Kidney epithelial cell (primary cell): ENCODE measurements at places on chromosomes 5 and 9. TPM values are rescaled to one million over a fixed set of nuclear protein-coding genes. Genes with fewer than 3 reads are reported as not detected.
A peak's percentile ranks its signal among the peaks of the same experiment; 100 is the strongest.

DNA sequence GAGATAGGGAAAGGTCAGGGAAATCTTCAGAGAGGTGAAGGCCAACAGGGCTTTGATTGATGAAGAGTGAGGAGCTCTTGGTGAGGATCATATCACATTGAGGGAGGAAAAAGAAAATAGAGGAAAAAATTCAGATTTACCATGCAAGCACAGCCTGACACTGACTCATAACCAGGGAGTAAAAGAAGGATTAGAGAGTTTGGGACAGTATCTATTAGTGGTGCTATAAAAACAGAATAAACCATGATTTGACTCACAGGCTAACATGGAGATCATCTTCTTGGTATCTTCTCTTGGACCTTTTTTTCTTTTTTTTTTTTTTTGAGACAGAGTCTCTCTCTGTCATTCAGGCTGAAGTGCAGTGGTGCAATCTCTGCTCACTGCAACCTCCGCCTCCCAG lies 44.4 kb downstream of the MUSK start:
- no peak for DNase-seq

- no peak for DNase-seq
Observed at GRCh38 chr5:162683284-162683683, 615.7 kb downstream of the GABRG2 start.

- DNase-seq: no peak
Observed at GRCh38 chr9:111754800-111755199, 39.9 kb downstream of the SHOC1 start.

DNA sequence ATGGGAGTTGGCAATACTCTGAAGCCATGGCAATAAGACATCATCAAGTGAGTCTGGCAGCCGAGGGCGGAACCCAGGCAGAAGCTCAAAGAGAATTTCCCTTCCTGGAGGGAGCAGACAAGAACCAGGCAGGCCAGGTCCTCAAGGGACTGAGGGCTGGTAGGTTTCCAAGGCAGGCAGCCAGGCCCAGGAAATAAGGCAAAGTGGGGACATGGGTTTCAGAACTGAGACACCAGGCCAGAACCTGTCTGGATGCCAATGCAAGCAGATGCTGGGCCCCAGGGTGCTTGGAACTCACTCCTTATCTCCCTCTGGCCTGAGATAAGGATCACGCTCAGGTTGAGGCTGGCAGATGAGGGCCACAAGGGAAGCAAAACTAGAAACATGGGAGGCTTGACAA lies 8.9 kb downstream of the TSSK1B start:
- no peak for DNase-seq

DNA sequence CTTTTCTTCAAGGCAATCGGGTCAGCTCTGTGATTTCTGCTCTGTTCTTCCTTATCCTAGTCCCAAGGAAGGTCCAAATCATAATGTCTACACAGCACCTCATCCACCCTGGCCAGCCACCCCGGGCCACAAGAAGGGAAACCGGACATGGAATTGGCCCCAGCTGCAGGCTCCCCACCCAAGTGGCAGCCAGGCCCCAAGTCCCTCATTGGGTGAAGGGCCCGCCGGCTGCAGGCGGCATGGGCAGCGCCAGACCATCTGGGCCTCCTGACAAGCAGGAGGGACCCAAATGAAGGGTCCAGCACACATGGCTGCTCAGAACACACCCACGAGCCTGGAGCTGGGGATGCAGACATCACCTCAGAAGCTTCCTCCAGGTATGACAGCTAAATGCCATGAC lies 33.7 kb downstream of the BICD2 start:
- DNase-seq: no peak

- no peak for DNase-seq
Observed at GRCh38 chr9:132757016-132757415, 86.8 kb downstream of the GTF3C4 start.

- no peak for DNase-seq
Observed at GRCh38 chr5:62312036-62312435, 6.0 kb downstream of the KIF2A start.

DNA sequence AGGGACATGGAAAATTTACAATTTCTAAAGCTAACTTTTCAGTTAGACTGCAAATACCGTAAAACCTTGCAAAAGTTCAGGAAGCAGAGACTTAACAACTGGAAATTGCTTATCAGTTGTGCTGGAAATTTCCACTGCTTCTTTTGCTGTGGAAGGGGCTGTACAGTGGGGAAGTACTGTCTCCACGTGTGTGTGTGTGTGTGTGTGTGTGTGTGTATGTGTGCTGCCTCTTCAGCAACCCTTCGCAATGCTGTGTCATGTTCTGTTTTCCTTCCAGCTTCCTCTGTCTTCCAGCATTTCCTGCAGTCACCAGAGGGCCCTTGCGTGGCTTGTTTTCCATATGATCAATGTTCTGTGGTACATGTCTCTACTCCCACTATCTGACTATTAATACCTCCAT lies 87.5 kb upstream of the RANBP3L start:
- DNase-seq: no peak

Gene PCDHGA3
- 2.4 and 2.6 TPM in 2 replicates for total RNA-seq

DNA sequence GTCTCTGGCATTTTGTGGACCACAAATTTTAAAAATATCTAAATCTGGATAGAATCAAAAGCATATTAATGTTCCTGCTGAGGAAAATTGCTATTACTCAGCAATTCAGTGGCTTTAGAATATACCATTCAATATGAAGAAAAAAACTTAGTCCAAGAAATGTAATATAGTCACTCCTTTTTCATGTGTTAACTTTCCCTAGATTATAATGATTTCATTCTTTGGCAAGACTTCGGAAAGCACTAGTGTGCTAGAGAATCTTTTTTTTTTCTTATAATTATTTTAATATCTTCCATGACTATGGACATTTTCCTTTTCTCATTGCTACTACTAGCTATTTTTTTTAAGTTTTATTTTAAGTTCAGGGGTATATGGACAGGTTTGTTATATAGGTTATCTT lies 102.4 kb upstream of the FAM174A start:
- DNase-seq: no peak

- no peak for DNase-seq
Observed at GRCh38 chr5:135426102-135427082, 20.8 kb downstream of the DCANP1 start.

- no peak for DNase-seq
Observed at GRCh38 chr9:712643-713042, 128.9 kb upstream of the DMRT1 start.

- no peak for DNase-seq
Observed at GRCh38 chr5:87190687-87191086, 77.0 kb upstream of the RASA1 start.

- no peak for DNase-seq
Observed at GRCh38 chr5:8332666-8333445, 463.9 kb downstream of the MTRR start.

GRCh38 chr5:170489199-170489598 lies 14.6 kb upstream of the KCNIP1 start:
- DNase-seq: no peak

DNA sequence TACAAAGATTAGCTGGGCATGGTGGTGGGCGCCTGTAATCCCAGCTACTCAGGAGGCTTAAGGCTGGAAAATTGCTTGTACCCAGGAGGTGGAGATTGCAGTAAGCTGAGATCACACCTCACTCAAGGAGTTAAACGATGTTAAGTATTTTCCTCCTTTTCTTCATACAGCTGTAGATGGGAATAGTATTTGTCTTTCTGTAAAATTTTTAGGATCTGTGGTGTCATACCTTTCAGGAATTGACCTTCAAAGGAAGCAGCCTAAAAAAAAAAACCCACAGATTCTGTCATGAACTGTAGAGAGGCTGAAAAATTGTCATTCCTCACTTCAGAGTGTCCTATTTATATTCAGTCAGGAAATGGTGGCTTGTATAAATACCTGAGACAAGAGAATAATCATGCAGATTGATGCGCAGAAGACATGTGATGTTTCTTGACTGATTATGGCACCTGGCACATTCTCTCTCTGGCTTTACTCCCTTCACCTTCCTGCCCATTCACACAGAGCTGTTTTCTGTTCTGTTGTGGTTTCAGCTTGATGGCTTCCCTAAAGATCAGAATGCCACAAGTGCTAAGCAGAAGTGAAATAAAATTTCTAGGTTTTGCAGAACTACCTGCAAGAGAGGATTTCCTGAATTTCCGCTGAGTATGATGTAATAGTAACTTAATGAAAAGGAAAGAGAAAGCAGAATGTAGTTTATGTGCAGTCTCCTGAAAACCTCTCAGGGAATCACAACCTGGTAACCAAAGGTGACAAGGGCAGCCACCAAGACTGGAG lies 3.8 kb downstream of the IFNA1 start:
- DNase-seq: no peak

DNA sequence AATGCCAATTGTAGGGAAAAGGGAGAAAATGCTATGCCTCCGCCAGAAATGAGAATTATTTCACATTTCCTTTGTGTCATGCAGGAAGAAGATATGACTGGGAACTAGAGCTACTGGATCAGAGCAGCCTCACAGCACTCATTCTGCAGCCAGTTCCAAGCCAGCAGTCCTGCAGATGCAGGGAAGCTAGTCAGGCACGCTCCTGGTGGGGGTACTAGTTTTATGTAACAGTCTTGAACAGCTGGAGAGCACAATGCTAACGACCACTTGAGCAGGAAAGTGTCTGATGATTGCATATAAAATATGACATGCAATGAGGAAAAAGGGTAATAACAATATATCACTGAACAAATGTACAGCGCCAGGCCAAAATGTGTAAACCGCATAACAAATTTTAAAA lies 21.7 kb downstream of the CDH10 start:
- no peak for DNase-seq

Gene TMEM174
- total RNA-seq: not detected in 2 replicates

DNA sequence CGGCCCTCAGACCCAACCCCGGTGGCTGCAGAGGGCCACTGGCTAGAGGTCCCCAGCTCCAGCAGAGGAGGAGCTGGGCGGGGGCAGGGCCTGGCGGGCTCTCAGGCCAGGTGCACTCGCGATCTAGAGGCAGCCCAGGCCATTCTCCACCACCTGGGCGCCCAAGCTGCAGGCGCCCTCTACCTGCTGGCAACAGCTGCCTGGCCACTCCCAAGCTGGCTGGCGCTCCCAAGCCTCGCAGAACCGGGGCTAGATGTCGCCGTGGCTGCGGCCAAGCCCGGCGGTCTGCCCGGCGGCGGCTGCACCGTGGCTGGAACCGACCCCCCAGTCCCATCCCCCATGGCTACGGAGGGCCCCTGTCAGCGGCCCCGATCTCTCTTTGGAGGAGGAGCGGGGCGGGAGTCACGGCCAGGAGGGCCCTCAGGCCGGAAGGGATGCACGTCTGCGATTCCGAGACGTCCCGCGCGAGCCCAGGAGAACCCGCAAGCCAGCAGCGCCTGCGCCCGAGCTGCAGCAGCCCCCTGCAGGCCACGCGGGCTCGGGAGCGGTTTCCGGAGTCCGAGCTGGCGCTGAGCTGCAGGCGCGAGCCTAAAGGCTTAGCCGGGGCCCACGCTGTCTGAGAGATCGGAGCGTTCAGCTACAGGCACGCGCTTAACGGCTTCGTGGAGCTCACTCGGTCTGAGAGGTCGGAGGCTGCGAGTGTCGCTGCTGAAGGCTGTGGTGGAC lies 44.3 kb upstream of the BICD2 start:
- peak; percentile 12 for DNase-seq

DNA sequence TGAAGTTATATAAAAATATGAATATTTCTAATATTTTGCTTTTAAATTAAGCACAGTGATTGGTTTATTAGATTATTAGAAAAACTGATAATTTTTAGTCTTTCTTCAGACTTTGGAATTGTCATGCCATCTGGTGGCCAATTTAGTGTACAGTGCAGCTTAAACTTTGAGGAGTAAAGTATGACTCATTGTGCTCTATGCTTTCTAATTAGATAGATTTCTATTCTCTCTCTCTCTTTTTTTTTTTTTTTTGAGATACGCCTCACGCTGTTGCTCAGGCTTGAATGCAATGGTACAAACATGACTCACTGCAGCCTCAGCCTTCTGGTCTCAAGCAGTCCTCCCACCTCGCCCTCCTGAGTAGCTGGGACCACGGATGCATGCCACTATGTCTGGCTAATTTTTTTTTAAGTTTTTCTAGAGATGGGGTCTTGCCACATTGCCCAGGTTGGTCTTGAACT lies 42.1 kb upstream of the GPR21 start:
- DNase-seq: peak; percentile 86

Gene GKAP1
- 2.7 TPM in 2 replicates for total RNA-seq

Gene IL11RA
- 5.9 and 11.6 TPM in 2 replicates for total RNA-seq

DNA sequence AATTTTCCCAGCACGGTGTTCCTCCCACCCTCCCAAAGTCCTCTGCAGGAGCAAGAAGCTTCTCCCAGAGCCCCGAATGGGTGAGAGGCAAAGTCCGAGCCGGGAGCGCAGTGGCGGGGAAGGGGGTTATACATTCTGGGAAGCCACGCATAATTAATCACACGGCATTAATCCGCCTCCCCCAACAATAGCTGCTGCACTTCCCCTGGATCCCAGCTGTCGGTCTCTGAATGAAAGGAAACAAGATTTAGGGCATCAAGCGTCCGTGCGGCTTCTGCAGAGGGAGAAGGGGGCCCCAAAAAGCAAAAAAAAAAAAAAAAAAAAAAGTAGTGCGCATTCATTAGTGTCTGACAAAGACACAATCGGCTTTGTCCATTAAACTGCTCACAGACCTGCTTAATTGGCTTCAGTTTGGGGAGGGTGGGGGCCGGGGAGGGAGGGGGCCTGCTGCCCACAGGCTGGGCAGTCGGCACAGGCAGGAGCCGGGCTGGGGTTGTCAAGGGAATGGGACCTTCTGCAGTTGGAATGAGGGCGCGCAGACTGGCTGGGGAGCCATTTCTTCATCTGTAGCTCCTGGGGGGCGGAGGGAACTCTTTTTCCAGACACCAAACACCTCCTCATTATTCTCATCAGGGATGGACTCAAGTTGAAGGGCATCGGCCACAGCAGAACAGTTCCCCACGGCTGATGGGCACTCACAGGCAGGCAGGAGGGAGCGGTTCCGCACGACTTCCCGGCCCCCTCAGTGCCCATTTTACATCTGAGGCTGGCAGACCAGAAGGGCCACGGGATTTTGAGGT lies 3.4 kb downstream of the NOTCH1 start:
- DNase-seq: no peak

DNA sequence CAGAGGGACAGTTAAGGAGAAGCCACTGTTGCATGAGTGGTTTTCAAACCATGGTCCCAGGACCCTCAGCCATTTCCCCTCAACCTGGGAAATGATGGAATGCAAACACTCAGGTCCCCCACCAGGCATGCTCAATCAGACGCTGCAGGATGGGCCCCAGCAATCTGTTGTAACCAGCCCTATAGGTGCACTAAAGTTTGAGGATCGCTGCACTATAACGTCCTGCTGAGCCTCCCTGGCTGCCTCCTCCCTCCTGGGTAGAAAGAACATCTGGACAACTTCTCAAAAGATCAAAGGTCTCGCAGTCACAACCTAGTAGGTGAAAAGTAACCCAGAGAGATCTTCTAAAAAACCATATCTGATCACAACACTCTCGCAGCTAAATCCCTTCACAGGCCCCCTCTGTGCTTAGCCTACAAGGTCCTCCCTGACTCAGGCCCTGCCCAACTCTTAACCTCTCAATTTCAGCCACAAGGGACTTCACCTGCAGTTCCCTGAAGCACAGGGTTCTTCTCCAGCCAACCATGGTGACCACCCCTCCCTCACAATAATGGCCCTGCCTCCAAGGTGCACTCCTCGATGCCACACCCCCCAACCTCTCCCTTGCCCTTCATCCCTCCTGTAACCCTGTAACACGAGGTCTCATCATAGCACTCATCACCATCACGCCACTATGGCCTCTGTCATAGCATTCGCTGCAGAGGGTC lies 3.5 kb downstream of the SHB start:
- DNase-seq: no peak
